ENCODE measurements at places on chromosomes 5 and 9. TPM values are rescaled to one million over a fixed set of nuclear protein-coding genes. Genes with fewer than 3 reads are reported as not detected.

DNA sequence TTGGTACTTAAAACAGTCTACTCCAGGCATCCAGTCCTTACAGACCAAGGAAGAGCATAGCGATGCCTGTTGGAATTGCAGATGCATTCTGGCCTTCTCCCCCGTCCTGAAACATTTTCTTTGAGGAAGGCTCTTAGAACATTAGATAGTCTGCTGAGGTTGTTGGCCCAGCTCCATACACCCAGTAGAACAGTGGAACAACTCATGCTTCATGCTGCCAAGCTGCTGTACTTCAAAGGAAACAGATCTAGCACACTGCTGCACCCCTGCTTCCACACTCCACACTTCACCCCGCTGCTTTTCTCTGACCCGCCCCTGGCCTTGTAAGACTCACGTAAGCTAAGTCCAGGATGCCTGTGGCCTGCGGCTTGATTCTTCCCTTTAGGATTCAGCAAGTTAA, 33.4 kb upstream of the NCS1 start:
- DNase-seq = peak; percentile 27

DNA sequence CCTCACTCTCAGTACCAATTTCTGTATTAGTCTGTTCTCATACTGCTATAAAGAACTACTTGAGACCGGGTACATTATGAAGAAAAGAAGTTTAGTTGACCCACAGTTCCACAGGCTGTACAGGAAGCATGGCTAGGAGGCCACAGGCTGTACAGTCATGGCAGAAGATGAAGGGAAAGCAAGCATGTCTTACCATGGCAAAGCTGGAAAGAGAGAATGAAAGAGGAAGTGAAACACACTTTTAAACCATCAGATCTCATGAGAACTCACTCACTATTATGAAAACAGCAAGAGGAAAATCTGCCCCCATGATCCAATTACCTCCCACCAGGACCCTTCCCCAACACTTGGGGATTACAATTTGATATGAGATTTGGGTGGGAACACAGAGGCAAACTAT, 698.8 kb downstream of the CDH9 start:
- no peak for DNase-seq

The THBS4 gene
- 2.2 TPM for total RNA-seq

The NUDT12 gene
- 2.1 TPM for total RNA-seq

The CCNJL gene
- total RNA-seq = not detected

The SPATA31A3 gene
- not detected for total RNA-seq
